ENCODE measurements at places on chromosomes 13 and 19.

- DNase-seq: no peak
Measured at GRCh38 chr13:50115695-50116094, 100.5 kb downstream of the KCNRG start.

- DNase-seq: peak; percentile 22
Measured at GRCh38 chr13:27481766-27482165, 31.4 kb upstream of the MTIF3 start.

DNA sequence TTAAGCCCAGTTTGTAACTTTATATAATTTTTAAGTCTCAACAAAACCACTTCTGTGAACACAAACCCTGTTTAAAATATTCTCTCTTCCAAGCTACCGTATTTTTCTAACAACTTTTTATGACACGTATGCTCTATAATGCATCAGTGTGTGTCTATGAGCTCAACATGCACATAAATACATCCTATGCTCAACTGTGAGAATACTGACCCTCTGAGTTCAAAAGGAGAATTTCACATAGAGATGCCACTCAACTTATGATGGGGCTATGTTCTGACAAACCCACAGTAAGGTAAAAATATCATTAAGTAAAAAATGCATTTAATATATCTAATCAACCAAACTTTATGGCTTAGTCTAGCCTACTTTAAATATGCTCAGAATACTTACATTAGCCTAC is 1139.7 kb upstream of the SPRY2 start:
- DNase-seq: no peak

GRCh38 chr19:48635966-48636858 is 967 bp downstream of the DBP start:
- DNase-seq: peak; percentile 31

- DNase-seq: no peak
Measured at GRCh38 chr19:20787786-20788185, 11.7 kb downstream of the ZNF66 start.

DNA sequence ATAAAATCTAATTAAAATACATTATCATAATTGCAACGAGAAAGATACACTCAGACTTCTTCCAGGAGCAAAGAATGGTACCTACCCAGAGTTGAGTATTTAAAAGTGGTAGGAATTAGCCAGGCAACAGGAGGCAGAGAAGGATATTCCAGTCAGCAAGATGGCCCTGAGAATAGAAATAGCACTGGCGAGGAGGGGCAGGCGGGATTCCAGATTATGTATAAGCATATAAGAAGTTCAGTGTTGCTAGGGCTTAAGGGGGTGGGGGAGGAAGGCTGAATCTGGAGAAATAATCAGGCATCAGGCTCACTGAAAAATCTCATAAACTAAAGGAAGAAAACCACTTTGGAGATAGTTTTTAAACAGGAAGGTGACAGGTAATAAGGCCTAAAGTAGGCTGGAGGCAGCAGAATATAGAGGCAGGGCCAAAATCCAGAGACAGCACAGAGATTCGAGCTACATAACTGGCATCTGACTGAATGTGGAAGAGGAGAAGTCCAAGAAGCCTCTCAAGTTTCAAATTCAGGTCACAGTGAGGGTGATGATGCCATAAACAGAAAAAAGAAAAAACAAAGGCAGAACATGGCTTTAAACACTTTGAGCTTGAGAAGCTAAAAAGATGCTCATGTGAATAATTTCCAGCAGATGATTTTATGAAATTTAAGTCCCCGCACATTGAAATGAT is 7.5 kb downstream of the KPNA3 start:
- no peak for DNase-seq

- no peak for DNase-seq
Measured at GRCh38 chr19:5074830-5075394, 106.0 kb downstream of the KDM4B start.

- no peak for DNase-seq
Measured at GRCh38 chr13:41284512-41285288, 21.3 kb upstream of the MTRF1 start.

GRCh38 chr13:62710787-62711186 is 1295.1 kb upstream of the PCDH20 start:
- DNase-seq: no peak

GRCh38 chr13:29436291-29436690 is 159.2 kb downstream of the SLC7A1 start:
- no peak for DNase-seq

DNA sequence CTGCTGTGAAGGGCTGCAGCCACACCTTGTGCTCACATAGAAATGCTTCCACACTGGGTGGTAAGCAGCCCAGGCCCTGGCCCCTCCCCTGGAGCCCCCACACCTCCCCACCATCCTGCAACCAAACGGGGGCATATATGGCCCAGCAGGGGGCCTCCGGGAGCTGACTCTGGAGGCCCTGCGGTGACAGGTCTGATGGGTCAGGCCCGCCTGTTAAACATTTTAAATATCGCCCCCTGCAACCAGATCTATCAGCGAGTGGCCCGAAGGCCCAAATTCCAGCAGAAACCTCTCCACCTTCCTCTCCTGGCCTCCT is 48.0 kb upstream of the KATNAL1 start:
- peak; percentile 20 for DNase-seq

GRCh38 chr19:10346509-10346908 is 7.1 kb upstream of the ICAM3 start:
- DNase-seq: peak; percentile 90

GRCh38 chr19:5718579-5719273 is 1.2 kb downstream of the LONP1 start:
- DNase-seq: peak; percentile 85

DNA sequence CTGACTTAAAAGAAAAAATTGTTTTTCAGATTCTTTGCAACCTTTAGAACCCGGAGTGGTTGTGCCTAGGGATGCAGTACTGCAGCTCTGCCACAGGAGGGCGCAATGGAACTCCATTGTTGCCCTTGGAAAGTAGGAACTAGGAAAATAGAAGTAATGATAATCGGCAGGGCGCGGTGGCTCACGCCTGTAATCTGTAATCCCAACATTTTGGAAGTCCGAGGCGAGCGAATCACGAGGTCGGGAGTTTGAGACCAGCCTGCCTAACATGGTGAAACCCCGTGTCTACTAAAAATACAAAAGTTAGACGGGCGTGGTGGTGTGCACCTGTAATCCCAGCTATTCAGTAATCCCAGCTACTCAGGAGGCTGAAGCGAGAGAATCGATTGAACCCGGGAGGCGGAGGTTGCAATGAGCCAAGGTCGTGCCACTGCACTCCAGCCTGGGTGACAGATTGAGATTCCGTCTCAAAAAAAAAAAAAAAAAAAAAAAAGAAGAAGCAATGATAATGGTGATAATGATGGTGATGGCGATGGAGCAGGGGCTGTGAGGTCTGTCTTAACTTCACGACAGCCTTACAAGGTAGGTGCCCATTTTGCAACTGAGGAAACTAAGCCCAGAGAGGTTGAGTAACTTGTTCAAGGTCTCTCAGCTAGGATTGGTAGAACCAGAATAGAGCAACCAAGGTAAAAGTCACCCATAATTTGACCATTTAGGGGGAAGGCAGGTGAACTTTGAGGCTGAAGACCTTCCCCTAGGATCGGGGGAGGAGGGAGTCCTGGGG is 5.5 kb upstream of the ADAMTS10 start:
- DNase-seq: peak; percentile 86

DNA sequence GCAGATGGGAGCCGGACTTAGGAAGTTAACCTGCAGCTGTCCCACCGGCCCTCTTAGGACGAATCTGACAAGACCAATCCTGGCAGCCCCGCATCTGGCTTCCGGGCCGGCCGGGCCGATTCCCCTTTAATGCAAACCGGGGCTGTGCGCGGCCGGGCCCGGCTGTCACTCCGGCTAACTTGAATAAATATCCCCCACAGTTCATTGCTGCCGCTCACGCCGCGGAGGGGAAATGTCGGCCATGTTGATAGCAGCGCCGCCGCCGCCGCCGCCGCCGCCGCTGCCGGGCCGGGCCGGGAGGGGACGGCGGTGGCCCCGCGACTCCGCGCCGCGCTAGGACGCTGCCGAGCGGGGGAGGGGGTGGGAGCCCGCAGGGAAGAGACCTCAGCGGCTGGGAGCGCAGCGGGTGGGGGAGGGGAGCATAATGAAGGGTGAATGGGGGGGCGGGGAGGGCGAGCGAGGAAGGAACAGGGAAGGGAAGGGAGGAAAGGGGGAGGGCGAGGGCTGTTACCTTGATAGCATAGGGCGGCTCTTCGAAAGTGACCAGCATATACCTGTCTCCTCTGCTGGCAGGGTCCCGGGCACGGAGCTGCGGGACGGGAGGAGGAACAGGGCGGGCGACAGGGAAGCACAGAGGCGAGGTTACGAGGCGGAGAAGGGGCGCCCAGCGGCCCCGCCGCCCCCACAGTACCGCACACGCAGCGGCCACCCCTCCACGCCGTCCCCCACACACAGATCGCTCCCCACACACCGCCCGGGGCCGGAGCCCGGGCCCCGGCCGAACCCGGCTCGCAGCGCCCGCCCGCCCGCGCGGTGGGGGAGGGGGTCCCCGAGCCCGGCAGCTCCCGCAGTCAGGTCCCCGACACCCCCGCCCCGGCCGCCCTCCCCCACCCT is 1.1 kb downstream of the INTS6 start:
- peak; percentile 78 for DNase-seq

DNA sequence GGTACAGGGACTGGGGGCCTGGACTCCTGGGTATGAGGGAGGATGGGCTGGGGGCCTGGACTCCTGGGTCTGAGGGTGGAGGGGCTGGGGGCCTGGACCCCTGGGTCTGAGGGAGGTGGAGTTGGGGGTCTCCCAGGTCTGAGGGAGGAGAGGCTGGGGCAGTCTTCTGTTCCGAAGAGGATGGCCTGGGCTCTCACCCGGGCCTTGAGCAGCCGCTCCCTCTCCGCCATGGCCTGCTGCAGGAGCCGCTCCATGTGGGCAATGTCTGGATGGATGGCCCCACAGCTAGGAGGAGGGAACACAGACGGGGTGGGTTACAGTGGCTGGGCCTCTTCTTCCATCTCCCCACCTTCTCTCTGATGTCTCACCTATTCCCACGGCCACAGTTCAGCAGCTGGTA is 18.1 kb downstream of the PHLDB3 start:
- DNase-seq: no peak

DNA sequence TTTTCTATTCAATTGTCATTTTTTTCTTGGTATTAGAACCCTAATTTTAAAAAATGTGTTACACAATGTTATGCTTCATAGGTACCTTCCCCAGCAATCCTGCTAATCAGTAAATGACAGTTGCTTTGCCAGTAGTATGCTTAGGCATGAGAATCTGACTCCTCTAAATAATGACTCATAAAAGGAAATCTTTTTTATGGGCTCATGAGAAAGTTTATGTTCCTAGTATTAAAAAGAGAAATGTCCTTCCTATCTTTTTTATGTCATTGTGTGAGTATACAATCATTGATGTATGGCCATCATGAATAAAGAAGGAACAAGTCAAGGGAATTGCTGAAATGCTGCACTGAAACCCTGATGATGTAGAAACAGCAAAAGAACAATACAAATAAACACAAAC is 1237.7 kb upstream of the PCDH20 start:
- DNase-seq: no peak

Data from inflammatory macrophage (primary cell).